ENCODE measurements at places on chromosomes 2 and 18.

GRCh38 chr2:30273574-30273929 is 42.2 kb downstream of the LBH start:
- DNase-seq: no peak

DNA sequence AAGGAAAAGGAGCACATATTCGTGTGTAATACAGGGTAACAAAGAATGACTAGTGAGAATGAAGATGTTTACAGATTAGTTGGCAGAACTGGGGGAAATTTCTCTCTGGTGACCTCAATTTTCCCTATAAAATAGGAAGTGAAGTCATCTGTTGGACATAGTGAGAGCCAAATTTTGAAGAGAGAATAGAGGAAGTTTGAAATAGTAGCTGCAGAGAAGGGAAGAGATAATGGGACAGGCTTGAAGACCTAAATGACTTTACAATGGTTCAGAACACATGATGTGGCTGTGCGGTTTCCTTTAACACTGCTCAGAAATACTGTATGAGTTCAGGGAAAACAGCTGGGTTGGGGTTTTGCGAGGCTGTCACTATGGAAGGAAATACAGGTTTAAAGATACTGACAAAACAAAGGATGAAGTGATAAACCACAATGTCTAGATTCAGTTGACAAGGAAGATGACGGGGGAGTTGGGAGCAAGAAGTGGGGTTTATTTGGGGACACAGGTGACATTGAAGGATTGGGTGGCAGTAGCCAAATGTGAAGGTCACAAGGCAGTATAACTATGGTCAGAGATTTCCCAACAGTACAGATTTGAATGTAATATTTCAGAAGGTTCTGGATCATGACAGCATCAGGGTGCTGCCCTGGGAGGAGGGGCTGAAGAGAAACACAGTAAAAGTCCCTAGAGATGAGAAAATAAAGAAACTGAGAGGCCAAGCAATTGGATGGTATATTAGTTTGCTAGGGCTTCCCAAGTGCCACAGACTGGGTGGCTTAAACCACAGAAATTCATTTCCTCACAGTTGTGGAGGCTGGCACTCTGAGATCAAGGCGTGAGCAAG is 82.6 kb upstream of the TANK start:
- DNase-seq: no peak

GRCh38 chr2:44184106-44184505 is 15.4 kb downstream of the PPM1B start:
- no peak for DNase-seq

DNA sequence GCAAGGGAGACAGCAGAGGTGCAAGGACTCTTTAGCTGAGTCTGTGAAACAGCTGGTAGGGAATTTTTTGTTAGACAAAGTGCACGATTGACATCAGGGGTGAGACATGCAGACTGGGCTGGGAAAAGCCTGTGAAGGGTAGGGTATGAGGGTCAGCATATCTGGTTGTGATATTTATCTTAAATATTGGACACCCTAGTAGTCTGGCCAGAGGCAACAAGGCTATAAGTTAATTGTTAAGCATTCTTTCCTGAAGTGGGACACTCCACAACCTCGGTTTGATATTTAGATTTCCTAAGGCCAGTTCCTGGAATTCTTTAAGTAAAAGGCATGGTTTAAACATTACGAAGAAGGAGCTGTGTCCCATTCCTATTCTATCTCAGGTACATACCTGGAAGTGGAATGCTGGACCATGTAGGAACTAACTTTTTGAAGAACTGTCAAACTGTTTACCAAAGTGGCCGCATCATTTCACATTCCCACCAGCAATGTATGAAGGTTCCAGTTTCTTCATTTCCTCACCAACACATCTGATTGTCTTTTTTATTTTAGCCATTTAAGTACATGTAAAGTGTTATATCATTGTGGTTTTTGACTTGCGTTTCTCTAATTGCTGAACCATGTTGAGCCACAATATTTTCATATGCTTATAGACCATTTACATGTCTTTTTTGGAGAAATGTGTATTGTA is 22.5 kb downstream of the EHBP1 start:
- DNase-seq: no peak

GRCh38 chr2:31337197-31337596 is 77.3 kb downstream of the XDH start:
- no peak for DNase-seq

DNA sequence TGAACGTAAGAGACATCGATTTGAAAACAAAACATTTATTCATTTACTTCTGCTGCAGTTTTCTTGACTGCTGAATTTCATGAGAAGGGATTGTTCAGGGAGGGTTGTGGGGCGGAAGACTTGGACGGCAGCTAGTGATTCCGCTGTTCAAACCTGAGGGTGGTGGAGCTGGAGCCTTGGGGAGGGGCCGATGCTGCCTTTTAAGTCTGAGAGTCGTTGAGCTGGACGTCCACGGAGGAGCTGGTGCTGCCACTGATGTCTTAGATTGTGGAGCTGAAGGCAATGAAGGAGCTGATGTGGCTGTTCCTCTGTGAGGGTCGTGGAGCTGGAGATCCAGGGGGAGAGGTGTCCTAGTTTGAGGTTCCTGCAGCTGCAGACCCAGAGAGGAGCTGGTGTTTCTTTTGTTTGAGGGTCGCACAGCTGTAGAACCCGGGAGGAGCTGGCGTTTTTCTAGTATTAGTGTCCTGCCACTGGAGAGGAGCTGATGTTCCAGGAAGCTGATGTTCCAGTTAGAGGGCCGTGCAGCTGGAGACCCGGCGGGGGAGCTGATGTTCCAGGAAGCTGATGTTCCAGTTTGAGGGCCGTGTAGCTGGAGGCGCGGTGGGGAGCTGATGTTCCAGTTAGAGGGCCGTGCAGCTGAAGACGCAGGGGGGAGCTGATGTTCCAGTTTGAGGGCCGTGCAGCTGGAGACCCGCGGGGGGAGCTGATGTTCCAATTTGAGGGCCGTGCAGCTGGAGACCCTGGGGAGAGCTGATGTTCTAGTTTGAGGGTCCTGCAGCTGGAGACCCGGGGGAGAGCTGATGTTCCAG is 150.9 kb downstream of the RTP5 start:
- DNase-seq: no peak

- DNase-seq: no peak
Measured at GRCh38 chr18:6054256-6054842, 159.0 kb upstream of the TMEM200C start.

GRCh38 chr2:149040451-149040850 is 2.0 kb downstream of the LYPD6B start:
- peak; percentile 68 for DNase-seq

DNA sequence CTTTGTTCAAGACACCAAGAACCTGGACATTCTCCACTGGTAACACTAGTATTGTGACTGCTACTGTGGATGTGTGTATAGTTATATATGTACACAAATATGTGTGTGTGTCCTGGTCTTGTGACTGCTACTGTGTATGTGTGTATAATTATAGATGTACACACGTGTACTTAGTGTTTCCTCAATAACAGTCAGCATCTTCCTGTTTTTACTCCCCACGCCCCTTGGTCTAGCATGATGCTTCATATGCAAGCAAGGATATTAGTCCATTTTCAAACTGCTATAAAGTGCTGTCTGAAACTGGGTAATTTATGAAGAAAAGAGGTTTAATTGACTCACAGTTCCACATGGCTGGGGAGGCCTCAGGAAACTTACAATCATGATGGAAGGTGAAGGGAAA is 802.7 kb downstream of the RNF144A start:
- no peak for DNase-seq

- DNase-seq: peak; percentile 2
Measured at GRCh38 chr18:43129946-43130524, 14.6 kb upstream of the RIT2 start.

Data from HuH-7 (cell line).